ENCODE measurements at places on chromosomes 7 and 10.

GRCh38 chr10:83965473-83965872, 173.8 kb upstream of the GHITM start:
- no peak for DNase-seq

DNA sequence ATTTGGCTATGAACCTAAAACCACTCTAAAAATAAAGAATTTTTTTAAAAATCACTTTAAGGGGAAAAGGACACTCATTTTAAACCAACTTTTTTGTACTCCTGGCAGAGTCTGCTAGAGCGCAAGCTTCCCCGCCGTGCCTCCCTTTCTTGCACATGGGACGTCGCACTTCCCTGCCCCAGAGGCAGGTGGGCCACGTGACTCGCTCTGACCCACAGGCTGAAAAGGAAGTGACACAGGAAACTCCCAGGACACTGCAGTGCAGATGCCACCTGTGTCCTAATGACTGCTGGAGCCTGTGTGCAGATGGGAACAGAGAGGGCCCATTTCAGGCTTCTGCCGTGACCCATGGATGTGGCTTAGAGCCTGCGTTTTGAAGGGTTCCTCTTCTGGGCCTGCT, 142.1 kb upstream of the LANCL2 start:
- DNase-seq: no peak

DNA sequence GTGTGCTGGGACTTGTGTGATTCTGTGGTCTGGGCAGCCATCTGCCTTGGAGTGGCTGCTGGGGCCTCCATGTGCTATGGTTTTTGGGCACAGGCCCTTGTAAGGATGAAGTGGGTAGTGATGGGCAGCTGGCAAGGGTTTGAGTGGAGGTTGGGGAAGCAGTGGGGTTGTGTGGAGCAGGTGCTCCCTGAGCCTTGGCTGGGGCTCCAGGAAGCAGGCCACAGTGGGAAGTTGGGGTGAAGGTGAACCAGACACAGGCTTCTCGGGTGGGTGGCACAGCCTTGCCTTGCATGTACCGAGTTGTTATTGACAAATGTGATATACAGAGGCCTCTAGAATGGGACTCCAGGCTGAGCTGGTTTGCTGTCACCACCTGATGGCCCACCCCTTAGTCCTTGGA, 82.3 kb downstream of the ADCY1 start:
- DNase-seq: no peak

- DNase-seq: no peak
These were observed 189.1 kb downstream of the LRRTM3 start for GRCh38 chr10:67114945-67115344.

DNA sequence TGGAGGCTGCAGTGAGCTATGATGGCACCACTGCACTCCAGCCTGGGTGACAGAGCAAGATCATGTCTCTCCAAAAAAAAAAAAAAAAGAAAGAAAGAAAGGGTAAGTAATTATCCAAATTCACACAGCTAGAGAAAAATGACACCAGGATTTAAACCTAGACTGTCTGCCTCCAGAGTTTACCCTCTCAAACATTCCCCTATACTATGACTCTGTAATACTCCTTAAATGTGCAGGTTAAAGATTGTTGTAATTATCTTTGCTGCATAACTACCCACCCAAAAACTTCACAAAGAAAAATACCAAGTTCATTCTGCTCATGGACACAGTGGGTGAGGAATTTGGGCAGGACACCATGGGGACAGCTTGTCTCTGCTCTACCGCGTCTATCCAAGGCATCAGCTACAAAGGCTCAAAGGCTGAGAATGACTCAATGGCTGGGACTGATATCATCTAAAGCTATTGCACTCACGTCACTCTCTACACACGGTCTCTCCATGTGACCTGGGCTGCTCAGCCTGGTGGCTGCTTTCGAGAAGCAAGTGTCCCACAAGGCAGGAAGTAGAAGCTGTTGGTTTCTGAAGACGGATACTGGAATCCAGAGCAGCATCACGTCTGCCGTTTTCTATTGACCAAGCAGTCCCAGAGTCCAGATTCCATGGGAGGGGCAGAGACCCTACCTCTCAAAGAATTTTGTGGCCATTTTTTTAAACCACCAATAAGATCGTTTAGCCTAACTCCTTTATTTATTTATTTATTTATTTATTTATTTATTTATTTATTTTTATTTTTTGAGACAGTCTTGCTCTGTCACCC, 185.7 kb upstream of the AUTS2 start:
- DNase-seq: no peak

- no peak for DNase-seq
These were observed 109.9 kb downstream of the FANK1 start for GRCh38 chr10:126006264-126006663.

GRCh38 chr7:18590744-18591340, 95.3 kb downstream of the HDAC9 start:
- DNase-seq: peak; percentile 54

GRCh38 chr10:110802090-110802489, 69.6 kb upstream of the PDCD4 start:
- DNase-seq: no peak

GRCh38 chr7:108452707-108453106, 3.5 kb downstream of the NRCAM start:
- peak; percentile 59 for DNase-seq

GRCh38 chr10:94889123-94889522, 49.3 kb upstream of the CYP2C9 start:
- DNase-seq: no peak

DNA sequence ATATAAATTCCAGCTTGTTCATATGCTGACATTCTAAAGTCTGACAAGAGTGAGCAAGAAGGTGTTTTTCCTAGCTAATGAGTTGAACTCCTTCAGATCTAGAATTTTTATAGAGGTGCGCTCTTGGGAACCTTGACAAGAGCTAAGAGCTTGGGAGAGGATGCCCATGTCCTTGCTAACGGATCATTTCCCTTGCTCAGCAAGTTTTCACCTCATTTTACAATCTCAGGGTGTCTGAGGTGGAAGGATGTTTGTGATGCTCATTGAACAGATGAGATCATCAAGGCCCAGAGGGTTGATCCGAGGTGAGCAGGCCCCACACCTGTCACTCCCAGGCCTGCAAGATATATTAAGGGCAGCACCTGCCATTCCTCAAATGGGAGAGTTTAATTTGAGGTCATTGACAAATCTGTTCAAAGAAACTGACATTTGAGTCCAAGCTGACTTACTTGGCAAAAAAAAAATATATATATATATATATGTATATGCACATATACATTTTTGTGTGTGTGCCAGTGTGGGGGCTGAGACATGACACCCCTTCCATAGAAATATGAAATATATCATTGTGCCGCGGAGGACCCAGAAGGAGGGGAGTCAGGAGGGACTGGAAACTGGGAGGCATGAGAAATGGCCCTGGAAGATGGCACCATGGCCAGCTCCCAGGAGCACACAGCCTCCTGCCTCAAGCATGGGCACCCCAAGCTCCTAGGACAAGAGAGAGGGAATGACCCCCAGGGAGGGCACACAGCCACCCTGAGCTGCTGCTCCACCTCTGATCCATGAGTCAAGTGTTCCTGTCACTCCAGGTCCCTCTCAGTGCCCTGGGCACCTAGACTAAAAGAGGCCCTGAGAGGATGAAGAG, 17.3 kb upstream of the TMEM72 start:
- no peak for DNase-seq
